Epithelial cell of proximal tubule (primary cell): ENCODE measurements at places on chromosomes 5 and 9.

DNA sequence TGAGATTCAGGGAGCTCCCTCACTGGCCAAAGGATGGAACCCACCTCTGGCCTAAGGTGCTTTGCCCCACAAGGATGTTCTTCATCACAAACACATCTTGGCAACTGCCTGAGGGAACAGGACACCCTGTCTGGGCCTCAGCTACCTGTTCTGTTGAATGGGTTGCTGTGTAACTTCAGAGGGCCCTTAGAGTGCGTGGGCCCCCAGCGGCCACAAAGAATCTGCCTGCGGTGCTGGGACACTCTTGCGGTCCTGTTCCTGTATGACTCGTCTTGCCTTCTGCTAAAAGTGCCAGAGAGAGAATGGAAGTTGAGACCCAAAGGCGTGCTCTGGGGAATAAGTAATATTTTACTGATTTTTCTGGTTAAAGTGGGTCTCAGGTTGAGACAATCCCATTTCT is 14.1 kb upstream of the RPL26L1 start:
- DNase-seq: no peak

- no peak for DNase-seq
Measured at GRCh38 chr9:4490705-4491625, 697 bp downstream of the SLC1A1 start.

DNA sequence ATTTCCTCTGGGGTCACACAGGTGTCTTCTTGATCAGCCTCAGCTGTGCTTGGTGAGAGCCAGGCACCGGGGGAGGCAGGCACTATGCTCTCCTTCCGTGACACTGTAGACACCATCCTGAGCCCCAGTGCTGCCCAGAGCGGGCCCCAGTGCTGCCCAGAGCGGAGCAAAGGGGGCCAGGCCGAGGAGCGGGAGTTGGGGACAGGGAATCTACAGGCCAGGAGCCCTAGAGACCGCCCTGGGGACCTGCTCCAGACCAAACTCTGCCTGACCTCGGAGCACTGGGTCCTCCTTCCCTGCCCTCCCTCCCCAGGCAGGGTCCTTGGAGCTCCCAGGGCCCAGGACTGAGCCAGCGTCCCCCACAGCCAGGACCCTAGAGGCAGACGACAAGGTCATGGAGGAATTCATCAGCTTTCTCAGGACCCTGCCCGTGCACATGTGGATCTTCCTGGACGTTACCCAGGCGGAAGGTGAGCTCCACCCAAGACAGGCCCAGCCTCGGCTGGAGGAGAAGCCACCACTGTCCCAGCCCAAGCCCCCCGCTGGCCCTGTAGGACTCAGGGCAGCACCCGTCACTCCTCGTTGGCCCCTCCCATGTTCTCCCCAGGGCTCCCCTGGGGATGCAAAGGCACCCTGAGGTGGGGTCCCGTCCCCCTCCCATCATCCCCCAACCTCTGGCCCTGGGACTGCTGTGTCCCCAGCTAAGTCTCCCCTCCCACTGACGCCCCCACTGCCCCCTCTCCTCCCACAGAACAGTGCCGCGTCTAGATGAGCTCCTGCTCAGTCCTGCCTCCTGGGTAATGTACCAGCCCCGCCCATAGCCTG is 30.2 kb downstream of the PAEP start:
- no peak for DNase-seq

DNA sequence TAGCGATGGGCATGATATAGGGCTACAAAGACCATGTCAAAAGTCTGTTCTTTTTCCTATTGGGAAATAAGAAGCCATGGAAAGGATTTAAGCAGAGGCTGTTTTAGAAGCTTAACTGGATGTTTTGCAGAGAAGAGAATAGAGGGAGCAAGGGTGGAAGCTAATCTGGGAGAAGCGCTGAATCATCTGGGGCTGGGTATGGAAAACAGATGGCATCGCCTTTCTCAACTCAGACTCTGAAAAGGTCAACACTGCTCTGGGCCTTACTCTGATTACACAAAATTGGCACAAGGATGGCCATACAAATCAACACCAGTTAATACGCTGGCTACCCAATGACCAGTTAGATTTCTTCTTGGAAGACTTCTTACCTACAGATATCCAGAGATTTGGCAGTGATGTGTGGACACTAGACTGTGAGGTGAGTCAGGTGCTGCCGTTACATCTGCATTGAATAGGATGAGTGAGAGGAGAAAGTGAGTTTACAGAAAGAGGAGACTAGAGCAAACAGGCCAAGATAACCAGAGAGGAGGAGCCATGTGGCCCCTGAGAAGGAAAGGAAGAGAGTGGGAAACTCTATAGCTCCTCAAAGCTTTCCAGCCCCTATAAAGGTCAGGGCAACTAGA is 6.2 kb upstream of the TCERG1 start:
- no peak for DNase-seq

GRCh38 chr5:154324033-154324432 is 121.8 kb upstream of the SAP30L start:
- DNase-seq: no peak

GRCh38 chr9:19231126-19231903 is 822 bp downstream of the DENND4C start:
- DNase-seq: no peak

DNA sequence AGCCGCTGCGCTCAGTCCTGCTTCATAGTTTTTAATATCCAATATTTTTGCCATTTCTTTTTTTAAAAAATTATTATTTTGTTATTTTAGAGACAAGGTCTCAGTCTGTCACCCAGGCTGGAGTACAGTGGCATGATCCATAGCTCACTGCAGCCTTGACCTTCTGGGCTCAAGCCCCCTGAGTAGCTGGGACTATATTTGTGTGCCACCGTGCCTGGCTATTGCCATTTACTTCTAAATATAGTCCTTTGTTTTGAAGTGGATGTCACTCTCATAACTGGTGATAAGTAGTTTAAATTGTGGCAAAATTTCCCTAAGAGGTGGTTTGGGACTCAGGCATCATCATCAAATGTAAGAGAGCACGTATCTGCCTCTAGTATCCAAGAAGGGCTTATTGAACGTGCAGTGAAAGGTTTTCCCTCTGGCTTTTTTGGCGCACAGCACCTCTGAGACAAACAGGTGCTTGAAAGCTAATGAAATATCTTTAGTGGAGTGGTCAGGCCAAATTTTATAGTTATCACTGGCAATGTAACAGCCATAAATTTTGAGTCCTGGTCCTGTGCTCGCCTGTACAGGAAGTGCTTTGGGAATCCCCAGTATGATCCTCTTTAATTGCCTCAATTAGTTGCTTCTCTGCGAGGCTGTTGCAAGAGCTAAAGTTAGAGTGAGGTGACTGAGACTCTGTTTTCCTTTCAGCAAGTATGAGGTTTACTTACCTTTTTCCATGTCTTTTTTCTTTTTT is 14.8 kb downstream of the STXBP1 start:
- DNase-seq: no peak

DNA sequence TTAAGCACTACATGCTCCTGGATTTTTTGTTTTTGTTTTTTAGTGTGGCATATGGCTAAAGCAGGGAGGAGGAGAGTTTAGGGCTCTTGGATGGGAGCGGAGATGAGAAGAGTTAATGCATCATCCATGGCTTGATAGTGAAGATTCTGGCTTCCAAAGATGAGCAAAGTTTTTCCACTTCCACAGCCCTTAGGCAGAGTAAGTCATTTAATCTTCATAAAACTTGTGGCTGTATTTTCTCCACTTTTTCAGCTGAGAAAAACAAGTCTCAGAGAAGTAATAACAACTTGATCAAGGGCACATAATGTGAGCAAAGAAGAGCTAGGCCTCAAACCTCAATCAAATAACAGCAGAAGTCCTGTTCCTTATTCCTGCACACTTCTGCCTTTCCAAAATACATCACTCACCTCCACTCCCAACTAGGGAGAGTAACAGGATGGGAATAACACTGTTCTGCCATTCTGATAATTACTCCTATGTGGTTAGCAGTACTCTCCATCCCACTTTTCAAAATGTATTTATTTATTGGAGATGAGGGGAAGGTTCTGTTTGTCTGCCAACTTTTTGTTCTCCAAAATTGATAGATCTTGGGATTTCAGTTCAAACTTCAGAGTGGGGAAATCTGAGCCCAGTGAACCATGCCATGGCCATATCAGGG is 53.7 kb upstream of the DPYSL3 start:
- DNase-seq: no peak

- no peak for DNase-seq
Measured at GRCh38 chr5:42592401-42593140, 164.0 kb upstream of the CCDC152 start.

- no peak for DNase-seq
Measured at GRCh38 chr9:95508242-95508967, 8.4 kb downstream of the PTCH1 start.

DNA sequence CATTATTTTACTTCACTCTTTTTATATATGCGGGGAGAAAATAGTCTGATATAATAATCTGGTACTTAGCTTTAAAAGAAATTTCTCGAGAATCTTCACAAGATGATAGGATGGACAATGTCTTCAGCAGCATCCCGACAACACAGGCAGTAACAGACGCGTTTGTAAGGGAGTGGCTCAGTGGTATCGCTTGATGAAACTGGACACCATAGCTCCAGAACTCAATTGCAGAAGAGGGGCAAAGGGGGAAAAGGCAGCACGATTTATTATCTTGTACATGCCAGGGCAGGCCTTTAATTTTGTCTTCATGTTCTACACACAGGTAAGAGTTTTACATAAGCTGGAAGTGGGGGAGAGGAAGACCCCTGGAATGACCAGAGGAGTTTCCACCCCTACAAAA is 15.7 kb downstream of the IL4 start:
- DNase-seq: no peak

- no peak for DNase-seq
Measured at GRCh38 chr9:91847581-91848091, 102.4 kb downstream of the ROR2 start.

DNA sequence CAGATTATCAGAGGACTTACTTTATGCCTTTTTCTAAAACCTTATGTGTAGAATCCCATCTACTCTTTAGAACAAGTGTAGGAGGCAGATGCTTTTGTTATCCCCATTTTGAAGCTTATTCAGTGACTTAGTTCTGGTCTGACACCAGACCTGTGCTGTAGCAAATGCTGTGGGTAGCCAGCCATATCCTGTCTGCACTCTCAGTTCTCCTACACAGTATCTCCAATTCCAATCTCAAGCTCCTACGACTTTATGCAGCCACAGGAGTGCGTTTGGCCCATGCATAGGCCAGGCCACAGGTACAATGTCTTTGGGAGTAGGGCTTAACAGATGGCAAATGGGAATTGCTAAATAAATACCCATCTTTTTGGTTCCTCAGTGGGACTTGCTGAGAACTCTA is 292.6 kb downstream of the MCTP1 start:
- no peak for DNase-seq
